ENCODE measurements at places on chromosomes 2 and 18.

DNA sequence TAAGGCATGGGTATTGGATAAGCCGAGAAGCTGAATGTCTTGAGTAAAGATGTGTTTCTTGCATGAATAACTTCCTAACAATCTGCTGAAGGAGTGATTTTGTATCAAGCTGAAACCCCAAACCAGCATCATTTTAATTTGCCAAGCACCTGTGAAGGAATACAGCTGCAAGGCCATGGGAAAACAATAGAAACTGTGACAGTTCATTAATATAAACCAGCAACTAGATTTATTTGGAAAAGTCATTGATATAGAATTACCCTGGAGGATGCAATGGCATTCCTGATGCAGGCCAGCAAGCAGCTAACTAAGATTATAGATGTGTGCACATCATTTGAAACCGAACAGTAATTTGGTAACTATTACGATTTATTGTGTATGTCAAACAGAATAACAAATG is 155.7 kb upstream of the TCF4 start:
- no peak overlapping the region for H3K4me3 ChIP-seq
- no peaks in the 10 kb centered on the region for H3K4me1 ChIP-seq
- no peak overlapping the region for H3K27ac ChIP-seq
- H3K27me3 ChIP-seq: no peaks in the 10 kb centered on the region

GRCh38 chr2:45962177-45962921 is 310.9 kb downstream of the PRKCE start:
- H3K27ac ChIP-seq: peak overlapping the region; percentile 47
- H3K4me1 ChIP-seq: peaks cover 43% of the 10 kb centered on the region
- no peaks in the 10 kb centered on the region for H3K27me3 ChIP-seq
- peak; percentile 74 for DNase-seq

GRCh38 chr2:28341208-28341891 is 51.3 kb upstream of the FOSL2 start:
- DNase-seq: no peak
- peak overlapping the region; percentile 82 for H3K27ac ChIP-seq
- no peaks in the 10 kb centered on the region for H3K36me3 ChIP-seq
- peaks cover 95% of the 10 kb centered on the region for H3K4me1 ChIP-seq
- no peak overlapping the region for H3K4me3 ChIP-seq

- peaks cover 35% of the 10 kb centered on the region for H3K36me3 ChIP-seq
- no peak for DNase-seq
- H3K4me1 ChIP-seq: peaks cover 8% of the 10 kb centered on the region
- H3K4me3 ChIP-seq: no peak overlapping the region
- H3K27ac ChIP-seq: no peak overlapping the region
Observed at GRCh38 chr2:11777066-11777782, 30.8 kb downstream of the LPIN1 start.

DNA sequence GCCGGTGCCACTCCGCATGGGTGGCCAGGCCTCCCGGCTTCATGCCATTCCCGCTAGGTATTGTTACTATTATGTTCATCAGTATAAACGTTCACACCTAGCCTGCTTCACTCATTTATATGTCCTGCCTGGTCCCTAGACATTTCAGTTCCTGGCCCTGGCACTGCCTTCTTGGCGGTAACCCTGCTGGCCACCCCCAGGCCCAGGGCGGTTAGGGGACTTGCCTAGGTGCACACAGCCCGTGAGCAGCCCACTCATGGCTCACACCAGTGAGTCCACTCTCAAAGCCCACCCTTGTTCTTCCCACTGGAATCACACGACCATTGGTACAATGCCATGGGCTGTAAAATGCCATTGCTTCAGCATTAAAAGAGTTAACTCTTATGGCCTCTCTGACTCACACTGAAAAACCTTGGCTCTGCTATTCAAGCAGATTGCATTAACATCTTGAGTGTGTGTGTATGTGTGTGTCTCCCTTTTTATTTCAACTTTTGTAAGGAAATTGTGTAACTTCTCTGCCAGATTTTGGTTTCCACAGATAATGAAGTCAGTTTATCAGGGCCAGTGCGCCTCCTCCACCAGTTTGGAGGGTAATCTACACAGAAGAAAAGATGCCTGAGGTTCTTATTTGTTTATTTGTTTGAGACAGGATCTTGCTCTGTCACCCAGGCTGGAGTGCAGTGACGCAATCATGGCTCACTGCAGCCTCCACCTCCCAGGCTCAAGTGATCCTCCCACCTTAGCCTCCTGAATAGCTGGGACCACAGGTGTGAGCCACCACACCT is 74.2 kb downstream of the RAB31 start:
- no peaks in the 10 kb centered on the region for H3K27me3 ChIP-seq
- peaks cover 14% of the 10 kb centered on the region for H3K4me1 ChIP-seq
- no peak overlapping the region for H3K4me3 ChIP-seq
- DNase-seq: no peak
- H3K36me3 ChIP-seq: no peaks in the 10 kb centered on the region

DNA sequence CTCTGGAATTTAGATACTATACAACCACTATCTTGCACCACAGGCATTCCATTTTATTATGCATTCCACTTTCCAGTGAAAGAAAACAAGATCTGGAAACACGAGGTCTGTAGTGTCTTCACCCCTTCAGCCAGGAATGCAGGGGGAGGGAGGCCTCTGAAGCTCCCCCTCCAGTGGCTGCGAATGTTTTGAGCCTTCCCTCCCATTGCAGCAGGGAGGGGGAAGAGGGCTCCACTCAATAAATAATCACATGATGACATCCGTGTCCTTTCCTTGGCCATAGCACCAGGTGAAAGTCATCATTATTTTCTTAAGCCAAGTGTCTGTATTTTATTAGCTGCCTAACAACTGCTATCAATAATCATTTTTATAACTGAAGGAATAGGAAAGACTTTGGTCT is 38.6 kb downstream of the ALPK2 start:
- peaks cover 20% of the 10 kb centered on the region for H3K4me1 ChIP-seq
- no peak overlapping the region for H3K4me3 ChIP-seq
- H3K27ac ChIP-seq: peak overlapping the region; percentile 48
- H3K27me3 ChIP-seq: no peaks in the 10 kb centered on the region

- no peaks in the 10 kb centered on the region for H3K27me3 ChIP-seq
- DNase-seq: no peak
- no peaks in the 10 kb centered on the region for H3K36me3 ChIP-seq
- no peak overlapping the region for H3K4me3 ChIP-seq
Observed at GRCh38 chr18:78804206-78805030, 175.2 kb upstream of the SALL3 start.

DNA sequence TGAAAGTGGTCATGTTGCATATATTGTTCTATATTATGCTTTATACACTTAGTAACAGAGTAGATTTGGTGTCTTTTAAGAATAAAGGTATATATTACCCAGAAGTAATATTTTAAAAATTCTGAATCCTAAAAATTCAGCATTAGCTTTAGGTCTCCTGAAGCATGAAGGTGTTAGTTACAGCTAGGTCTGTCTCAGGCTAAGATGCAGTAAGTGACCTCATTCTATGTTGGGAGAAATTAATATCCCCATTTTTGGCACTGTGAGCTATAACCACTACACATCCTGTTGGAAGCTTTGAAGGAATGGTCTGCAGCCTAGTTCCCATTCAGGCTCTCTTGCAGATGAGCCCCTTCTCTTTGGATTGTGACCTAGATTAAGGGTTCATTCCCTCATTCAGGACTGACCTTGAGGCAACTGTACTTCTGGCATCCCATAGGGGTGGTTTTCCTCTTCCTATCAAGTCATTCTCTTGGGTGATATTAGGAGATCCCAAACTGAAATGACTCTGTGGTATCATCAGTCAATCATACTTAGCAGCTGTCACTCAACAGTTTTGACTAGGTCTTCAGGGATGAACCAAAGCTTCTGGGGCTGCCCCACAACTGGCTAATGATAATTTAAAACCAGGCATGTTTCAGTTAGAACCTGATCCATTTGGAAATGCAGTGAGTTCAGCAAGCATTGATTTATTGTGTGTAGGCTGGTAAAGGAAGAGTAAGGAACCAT is 117.7 kb downstream of the GPD2 start:
- no peak overlapping the region for H3K4me3 ChIP-seq
- H3K27ac ChIP-seq: no peak overlapping the region
- DNase-seq: no peak
- no peaks in the 10 kb centered on the region for H3K27me3 ChIP-seq
- peaks cover 10% of the 10 kb centered on the region for H3K36me3 ChIP-seq

GRCh38 chr2:119864318-119864717 is 104.6 kb downstream of the PTPN4 start:
- H3K4me3 ChIP-seq: no peak overlapping the region
- peaks cover 8% of the 10 kb centered on the region for H3K4me1 ChIP-seq
- H3K27me3 ChIP-seq: no peaks in the 10 kb centered on the region
- no peak overlapping the region for H3K27ac ChIP-seq
- no peaks in the 10 kb centered on the region for H3K36me3 ChIP-seq

GRCh38 chr2:159034713-159035112 is 66.3 kb downstream of the TANC1 start:
- no peaks in the 10 kb centered on the region for H3K27me3 ChIP-seq
- no peak for DNase-seq
- H3K27ac ChIP-seq: no peak overlapping the region
- H3K4me1 ChIP-seq: peaks cover 32% of the 10 kb centered on the region
- no peak overlapping the region for H3K4me3 ChIP-seq
- H3K36me3 ChIP-seq: no peaks in the 10 kb centered on the region

DNA sequence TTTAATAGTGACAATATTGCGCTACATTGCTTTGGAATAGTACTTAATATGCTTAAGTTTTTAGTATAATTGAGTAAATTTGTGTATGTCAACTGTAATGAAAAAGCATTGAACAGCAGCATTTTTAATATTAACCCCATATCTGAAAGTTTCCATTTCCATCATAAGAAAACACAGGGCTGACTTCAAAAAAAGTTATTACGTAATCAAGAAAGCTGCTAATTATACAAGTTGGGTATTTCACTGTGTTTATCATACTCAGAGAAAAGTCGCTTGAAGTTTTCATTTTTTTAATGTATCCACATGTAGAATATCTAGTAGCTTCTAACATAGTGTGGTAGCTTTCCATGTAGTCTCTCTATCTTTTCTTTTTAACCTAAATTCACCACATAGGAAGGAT is 146.5 kb downstream of the PKP4 start:
- DNase-seq: no peak
- H3K4me1 ChIP-seq: peaks cover 18% of the 10 kb centered on the region
- H3K4me3 ChIP-seq: no peak overlapping the region
- no peak overlapping the region for H3K27ac ChIP-seq
- H3K36me3 ChIP-seq: no peaks in the 10 kb centered on the region

DNA sequence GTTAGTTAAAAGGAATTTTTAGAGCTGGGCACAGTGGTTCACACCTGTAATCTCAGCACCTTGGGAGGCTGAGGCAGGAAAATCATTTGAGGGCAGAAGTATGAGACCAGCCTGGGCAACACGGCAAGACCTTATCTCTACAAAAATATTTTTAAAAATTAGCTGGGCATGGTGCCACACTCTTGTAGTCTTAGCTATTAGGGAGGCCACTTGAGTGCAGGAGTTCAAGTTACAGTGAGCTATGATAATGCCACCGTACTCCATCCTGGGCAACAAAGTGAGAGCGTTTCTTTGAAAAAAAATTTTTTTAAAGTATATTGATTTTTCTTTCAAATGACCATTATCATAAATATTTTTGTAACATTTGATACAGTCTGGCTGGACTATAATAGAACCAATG is 93.6 kb upstream of the FAM117B start:
- no peaks in the 10 kb centered on the region for H3K4me1 ChIP-seq
- H3K36me3 ChIP-seq: no peaks in the 10 kb centered on the region
- H3K27me3 ChIP-seq: no peaks in the 10 kb centered on the region
- no peak for DNase-seq

- no peak for DNase-seq
- H3K27me3 ChIP-seq: no peaks in the 10 kb centered on the region
- no peak overlapping the region for H3K4me3 ChIP-seq
- no peak overlapping the region for H3K27ac ChIP-seq
- no peaks in the 10 kb centered on the region for H3K4me1 ChIP-seq
- no peaks in the 10 kb centered on the region for H3K36me3 ChIP-seq
Observed at GRCh38 chr2:183149489-183149888, 25.2 kb downstream of the NUP35 start.

- H3K27me3 ChIP-seq: no peaks in the 10 kb centered on the region
- no peaks in the 10 kb centered on the region for H3K4me1 ChIP-seq
- no peaks in the 10 kb centered on the region for H3K36me3 ChIP-seq
- no peak overlapping the region for H3K27ac ChIP-seq
- no peak overlapping the region for H3K4me3 ChIP-seq
- DNase-seq: no peak
Observed at GRCh38 chr18:12625241-12625640, 32.7 kb downstream of the SPIRE1 start.

- no peaks in the 10 kb centered on the region for H3K4me1 ChIP-seq
- no peak overlapping the region for H3K4me3 ChIP-seq
Observed at GRCh38 chr18:3367491-3368091, 82.4 kb upstream of the TGIF1 start.

GRCh38 chr18:72830109-72830508 is 37.7 kb downstream of the NETO1 start:
- H3K27me3 ChIP-seq: no peaks in the 10 kb centered on the region
- no peaks in the 10 kb centered on the region for H3K36me3 ChIP-seq
- no peak overlapping the region for H3K4me3 ChIP-seq
- no peaks in the 10 kb centered on the region for H3K4me1 ChIP-seq
- no peak overlapping the region for H3K27ac ChIP-seq

GRCh38 chr2:225171350-225171749 is 129.1 kb upstream of the DOCK10 start:
- DNase-seq: no peak
- no peaks in the 10 kb centered on the region for H3K4me1 ChIP-seq
- H3K27me3 ChIP-seq: no peaks in the 10 kb centered on the region

- no peaks in the 10 kb centered on the region for H3K36me3 ChIP-seq
- no peak overlapping the region for H3K27ac ChIP-seq
- DNase-seq: no peak
- H3K4me1 ChIP-seq: no peaks in the 10 kb centered on the region
Observed at GRCh38 chr2:240179941-240180666, 39.6 kb upstream of the OTOS start.

- no peak for DNase-seq
- H3K4me3 ChIP-seq: no peak overlapping the region
- H3K27ac ChIP-seq: peak overlapping the region; percentile 79
- no peaks in the 10 kb centered on the region for H3K27me3 ChIP-seq
- H3K36me3 ChIP-seq: no peaks in the 10 kb centered on the region
- H3K4me1 ChIP-seq: peaks cover 22% of the 10 kb centered on the region
Observed at GRCh38 chr18:48902856-48903601, 47.7 kb downstream of the SMAD7 start.

DNA sequence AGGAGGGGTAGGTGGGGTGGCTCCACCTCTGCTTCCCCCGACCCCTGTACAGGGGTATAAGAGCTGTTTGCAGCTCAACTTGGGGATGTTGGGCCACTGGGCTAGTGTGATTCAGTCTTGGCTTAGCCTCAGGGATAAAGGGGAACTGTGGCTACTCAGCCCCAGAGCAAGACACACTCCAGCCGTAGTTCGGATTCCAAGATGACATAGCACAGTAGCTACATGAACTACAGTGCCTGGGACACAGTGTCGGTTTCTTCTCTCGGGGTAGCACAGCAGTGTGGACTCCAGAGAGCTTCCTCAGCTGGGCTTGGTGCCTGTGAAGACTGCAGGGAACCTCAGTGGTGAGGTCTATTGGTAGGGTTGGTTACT is 21.1 kb downstream of the CARF start:
- H3K27me3 ChIP-seq: no peaks in the 10 kb centered on the region
- H3K27ac ChIP-seq: no peak overlapping the region
- no peaks in the 10 kb centered on the region for H3K4me1 ChIP-seq
- no peak overlapping the region for H3K4me3 ChIP-seq

GRCh38 chr18:61831071-61831470 is 61.7 kb downstream of the RNF152 start:
- H3K27me3 ChIP-seq: no peaks in the 10 kb centered on the region
- no peak overlapping the region for H3K27ac ChIP-seq
- H3K4me1 ChIP-seq: peaks cover 6% of the 10 kb centered on the region

All from vagina (tissue), 2 donors.